ENCODE measurements at places on chromosomes 2 and 18.
A peak's percentile ranks its signal among the peaks of the same experiment; 100 is the strongest.

DNA sequence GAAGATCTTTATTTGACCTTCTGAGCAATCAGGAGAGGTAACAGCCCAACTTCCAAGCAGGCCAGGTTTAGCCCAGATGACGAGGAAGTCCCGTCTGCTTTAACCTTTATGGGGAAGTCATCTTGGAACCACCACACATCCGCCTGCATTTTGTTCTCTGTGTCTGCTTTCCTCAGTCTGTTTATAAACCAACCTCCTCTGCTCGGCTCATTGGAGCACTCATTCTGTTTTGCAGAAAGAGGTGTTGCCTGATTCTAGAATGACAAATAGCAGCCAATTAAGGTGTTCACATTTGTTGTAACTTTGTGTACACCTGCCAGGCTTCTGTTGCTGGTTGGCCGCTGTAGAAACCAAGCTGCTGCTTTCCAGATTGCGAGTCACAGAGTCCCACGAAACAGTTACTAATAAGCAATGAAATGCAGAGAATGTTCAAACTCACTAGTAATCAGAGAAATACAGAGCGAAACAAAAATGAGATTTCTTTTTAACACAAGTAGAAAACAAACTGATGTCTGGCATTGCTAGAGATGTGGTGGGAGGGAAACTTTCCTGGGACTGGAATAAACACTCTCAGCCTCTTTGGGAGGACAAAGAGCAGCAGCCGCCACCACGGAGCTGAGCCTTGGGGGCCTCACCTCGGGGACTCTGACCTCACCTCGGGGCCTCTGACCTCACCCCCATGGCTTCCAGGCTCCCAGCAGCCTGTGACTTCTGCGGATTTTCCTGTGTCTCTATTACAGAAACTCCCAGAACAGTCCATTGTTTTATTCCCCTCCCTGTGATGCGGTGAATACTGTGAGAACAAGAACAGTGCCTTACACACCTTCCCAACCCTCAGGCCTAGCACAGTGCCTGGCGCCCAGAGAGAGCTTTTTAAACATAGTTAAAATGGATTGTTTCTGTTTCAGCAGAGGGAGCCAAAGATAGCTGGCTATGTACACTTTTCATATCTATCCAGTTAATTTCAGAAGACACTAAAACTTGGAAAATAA, 64.0 kb downstream of the MBP start:
- no peak for DNase-seq

- no peak for DNase-seq
Measured at GRCh38 chr2:195514365-195514764, 142.7 kb upstream of the SLC39A10 start.

- DNase-seq, result no peak
Measured at GRCh38 chr2:197372592-197372991, 62.0 kb upstream of the ANKRD44 start.

GRCh38 chr18:79006106-79006795, 26.6 kb downstream of the SALL3 start:
- DNase-seq, result no peak

DNA sequence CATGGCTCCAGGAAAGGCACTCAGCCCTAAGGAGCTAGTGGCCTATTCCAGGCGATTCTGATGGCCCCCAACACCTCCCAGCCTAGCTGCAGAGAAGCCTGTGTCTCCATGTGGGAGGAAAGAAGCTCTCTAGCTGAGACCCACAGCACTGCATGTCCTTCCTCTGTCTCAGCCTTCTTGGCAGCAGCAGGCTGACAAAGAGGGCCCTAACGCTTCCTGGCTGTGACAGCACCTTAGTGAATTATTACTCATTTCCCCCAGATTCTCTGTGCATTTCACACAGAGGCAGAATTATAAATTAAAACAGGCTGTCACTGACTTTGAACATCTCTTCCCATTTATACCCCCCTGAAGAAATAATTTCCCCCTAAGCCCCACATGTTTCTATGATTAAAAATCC, 206.8 kb downstream of the CLIP4 start:
- no peak for DNase-seq

DNA sequence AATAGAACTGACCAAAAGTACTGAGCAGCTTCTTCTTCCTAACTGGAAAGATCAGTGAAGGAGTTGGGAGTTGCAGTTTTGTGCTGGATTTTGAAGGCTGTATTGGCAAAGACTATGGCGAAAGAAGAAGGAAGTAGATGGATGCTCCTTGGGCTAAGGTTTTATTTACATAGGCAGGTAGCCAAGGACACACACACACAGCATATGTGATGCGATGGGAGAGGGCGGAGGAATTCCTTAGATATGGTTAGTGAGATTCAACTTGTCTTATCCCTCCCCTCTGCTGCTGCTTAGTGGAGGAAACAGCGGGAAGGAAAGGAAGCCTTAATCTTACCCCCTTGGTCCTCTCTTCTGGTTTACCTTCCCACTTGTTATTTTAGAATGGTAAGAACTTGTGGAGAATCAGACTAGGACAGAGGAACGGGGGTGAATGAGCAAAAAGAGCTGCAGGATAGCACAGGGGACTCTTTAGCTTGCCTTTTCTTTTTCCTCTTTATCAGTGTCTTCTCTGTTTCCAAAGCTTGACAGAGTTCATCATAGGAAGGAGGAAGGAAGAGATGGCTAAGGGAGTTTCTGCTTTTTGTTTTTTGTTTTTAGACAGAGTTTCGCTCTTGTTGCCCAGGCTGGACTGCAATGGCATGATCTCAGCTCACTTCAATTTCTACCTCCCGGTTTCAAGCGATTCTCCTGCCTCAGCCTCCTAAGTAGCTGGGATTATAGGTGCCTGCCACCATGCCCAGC, 87.9 kb downstream of the OSBPL6 start:
- no peak for DNase-seq

GRCh38 chr2:179049546-179050311, at the start of gene CCDC141:
CCDC141 (minus strand) TSS chr2:179050137; CDS start chr2:179049941, 196 bp downstream.
- DNase-seq, result peak; percentile 24

DNA sequence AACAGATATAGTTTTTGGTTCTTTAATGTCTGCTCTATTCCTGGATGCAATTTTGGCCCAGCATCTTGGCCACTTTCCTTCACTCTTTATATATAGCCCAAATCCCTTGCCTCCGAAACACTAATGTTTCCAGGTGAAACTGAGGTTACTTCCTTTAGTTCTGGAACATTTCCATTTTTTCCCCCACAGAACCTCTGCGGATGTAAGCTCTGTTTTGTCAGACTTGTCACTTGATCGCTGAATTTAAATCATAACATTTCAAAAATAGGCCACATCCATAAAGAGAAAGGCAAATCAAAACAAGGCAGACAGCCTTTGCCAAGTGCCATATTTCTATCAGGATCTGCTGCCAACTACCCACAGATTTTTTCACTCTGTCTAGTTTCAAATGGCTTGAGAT, 115.1 kb downstream of the ANKRD44 start:
- no peak for DNase-seq

GRCh38 chr18:54872681-54873080, 44.4 kb downstream of the RAB27B start:
- DNase-seq, result no peak
